ENCODE measurements at places on chromosomes 1 and 21.

DNA sequence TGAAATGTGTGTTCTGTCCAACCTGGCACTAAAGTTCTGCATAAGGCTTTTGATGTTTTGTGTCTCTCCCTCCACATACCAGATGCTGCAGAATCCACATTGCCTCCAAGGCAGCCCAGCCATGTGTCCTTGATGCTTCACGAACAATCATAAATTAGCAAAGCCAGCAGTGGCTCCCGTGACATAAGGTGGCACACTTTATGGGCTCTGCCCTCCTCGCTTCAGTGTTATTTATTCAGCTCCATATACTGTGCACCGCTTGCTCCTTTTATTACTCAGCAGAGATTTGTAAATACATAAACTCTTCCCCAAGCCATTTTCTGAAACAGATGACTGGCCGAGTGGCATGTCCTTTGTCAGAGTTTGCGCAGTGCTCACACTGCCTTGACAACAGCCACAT is 112.8 kb upstream of the SLC35F3 start:
- no peak for DNase-seq

DNA sequence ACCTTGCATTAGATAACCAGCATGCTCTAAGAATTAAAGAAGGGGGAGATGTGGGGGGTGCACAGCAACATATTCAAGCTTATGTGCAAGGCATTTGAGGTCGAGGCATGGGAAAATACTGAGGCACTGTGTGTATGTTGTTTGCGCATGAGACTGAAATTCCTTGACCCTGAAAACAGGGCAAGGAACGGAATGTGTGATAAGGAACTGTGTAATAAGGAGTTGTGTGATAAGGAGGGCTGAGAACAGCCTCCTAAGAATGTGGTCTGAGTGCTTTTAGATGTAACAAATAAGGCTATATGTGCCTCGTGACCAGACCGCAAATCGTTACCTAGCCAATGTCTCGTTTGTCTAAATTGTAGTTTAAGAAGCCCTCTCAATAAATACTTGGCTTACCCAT is 26.5 kb upstream of the ITLN1 start:
- DNase-seq, result no peak

GRCh38 chr1:182309631-182310351 is 81.8 kb downstream of the GLUL start:
- DNase-seq, result no peak

- no peak for DNase-seq
These were observed 1.1 kb downstream of the CRCT1 start for GRCh38 chr1:152515434-152515783.

GRCh38 chr1:196152086-196152485 is 456.2 kb downstream of the KCNT2 start:
- no peak for DNase-seq

- no peak for DNase-seq
These were observed 9.7 kb upstream of the CSRP1 start for GRCh38 chr1:201516511-201517127.

- DNase-seq, result no peak
These were observed 3.3 kb upstream of the CELA2B start for GRCh38 chr1:15472587-15472986.

GRCh38 chr1:20884513-20884912 is 97.4 kb upstream of the HP1BP3 start:
- no peak for DNase-seq

DNA sequence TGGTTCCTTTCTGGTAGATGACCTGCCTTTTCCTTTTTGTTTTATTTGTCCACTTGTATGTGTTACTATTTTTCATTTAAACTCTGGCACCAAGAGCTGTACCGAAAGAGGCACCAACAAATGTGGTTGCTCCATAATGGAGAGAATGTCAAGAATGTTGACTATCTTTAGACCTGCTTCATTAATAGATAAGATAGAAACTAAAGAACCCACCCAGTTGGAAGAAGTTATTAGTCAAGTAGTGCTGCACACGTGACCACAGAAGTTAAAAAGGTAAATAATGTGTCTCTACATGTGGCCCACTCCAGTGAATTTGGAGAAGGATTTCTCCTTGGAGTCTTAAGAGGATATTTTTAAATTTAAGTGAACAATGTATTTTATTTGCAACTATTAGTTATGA is 9.3 kb downstream of the ATP1A1 start:
- no peak for DNase-seq

DNA sequence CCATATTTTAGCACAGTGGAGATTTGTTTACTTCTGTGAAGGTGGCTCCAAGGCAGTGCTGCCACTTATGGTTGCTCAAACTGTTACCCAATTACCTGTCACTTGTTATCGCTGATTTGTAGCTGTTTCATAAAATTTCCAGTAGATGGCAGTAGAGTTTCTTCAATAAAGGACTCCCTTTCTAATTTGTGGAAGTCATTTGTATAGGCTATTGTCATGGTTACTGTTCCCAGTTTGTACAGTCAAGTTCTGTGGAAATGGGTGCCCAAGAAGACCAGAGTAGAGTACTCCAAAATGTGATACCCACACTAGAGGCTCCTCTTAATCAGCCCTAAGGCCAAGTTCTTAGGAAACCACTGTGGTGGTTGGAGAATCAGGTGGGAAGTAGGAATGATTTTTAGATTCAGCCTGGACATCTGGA is 186.1 kb downstream of the CLEC20A start:
- peak; percentile 46 for DNase-seq

DNA sequence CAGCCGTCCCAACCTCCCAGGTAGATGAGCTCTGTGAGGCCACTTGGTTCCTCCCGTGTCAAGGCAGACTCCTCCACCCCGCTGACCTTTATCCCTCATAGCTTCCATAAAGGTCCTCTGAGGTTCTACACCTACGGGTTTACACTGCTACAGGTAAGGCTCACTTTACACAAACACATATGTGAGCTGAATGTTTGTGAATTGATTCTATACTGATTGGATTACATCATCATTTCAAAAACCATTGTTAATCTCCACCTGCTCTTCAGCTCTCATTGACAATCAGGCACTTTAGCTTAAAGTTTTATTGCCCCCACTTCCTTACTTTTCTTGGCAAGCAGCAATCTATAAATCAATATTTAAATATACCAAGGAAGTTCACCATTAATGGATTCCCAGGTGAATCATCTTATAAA is 12.8 kb upstream of the RGS16 start:
- no peak for DNase-seq

DNA sequence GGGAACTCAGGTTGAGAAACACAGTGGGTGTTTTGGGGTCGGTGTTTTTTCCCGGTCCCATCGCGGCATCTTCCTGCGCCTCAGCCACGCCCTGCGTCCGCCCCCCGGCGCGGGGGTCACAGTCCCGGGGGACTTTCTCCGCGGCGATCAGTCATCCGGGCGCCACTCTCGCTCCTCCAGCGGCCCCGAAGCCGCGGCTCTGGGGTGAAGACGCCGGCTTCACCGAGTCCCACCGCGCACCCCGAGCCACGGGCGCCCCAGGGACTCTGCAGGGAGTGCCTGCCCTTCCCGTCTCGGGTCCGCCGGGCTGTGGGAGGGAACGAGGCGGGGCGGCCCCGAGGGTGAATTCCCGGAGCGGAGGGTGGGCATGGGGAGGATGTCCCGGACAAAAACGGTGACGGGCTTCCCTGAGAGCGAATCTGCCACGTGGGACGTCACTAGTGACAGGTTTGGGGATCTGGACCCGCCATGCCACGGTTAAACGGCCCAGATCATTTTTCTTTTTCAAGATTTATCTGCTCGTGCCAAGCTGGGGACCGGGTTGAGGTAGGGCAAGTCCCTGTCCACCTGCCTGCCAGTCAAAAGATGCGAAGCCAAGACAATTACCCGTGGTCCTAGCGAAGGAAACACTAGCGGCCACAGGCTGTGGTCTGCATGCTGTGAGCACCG is 717 bp upstream of the BATF3 start:
- no peak for DNase-seq

DNA sequence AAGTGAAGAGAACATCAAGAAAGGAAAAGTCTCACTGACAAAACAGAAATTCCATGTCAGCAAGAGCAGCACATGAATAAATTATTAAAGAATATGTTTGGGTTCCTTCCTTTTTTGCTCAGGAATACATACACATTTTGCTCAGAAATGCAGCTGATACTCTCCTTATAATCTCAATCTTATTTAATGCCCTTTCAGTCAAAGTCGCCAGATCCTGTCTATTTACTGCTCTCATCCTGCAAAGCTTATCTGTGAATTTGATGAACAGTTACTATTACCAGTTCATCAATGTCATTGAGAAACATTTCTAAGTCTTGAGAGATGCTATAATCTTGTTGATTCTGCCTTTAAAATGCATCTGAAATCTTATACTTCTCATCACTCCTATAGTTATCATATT is 543.1 kb upstream of the ZRANB2 start:
- DNase-seq, result no peak

GRCh38 chr1:109655615-109656519 is at the start of gene GSTM4:
GSTM4 (plus strand) TSS chr1:109656099; CDS start chr1:109656390, 291 bp downstream.
- DNase-seq, result no peak

DNA sequence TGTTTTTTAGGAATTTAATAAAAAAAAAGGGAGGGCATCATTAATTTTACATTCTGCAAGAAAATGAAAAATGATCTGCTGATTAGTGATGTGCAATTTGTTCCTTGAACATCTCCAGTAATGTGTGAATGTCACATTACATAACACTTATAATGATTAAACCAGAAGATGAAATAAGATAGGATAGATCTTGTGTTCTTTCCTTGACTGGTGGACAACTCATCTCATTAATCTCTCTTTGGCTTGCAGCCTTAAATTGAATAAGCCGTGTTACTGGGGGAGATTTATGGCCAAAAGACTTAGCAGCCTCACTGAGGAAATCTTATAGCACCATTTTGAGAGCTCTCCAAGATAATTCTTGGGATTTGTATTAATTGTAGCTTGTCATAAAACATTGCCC is 217.2 kb downstream of the ST6GALNAC3 start:
- DNase-seq, result no peak

DNA sequence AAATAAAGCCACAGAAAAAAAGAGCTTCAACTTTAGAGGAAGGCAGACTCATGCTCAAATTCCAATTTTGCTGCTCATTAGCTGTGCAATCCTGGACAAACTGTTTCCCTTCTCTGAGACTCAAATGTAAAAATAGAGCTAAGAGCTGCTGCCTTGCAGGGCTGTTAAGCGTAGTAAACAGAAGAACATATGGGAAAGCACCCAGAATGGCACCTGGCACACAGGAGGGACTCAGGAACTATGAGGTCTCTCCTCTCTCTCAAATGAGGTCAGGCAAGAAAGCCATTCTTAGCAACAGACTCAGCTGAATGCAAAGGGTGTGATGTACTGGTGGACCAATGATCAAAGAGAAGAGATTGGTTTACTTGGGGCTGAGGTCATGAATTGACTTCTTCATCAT is 61.3 kb downstream of the TRABD2B start:
- DNase-seq, result no peak

GRCh38 chr1:53108646-53109580 is 33.5 kb downstream of the SLC1A7 start:
- DNase-seq, result peak; percentile 82

DNA sequence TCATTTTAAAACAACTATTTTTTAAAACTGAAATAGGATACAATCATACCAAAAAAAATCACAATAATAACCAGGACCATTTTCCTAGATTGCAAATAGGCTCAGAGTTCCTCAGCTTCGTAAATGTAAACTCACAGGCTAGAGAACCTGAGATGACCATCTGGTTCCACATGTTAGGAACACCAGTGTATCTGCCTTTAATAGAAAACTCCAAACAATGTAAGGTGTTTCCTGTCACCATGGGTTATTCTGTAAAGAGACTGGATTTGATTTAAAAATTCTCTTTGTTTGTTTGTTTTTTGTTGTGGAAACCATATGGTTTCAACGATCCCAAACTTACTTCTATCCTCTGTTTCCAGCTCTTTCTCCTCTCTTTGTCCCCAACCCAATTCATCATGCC is 197.5 kb downstream of the ZZZ3 start:
- no peak for DNase-seq

DNA sequence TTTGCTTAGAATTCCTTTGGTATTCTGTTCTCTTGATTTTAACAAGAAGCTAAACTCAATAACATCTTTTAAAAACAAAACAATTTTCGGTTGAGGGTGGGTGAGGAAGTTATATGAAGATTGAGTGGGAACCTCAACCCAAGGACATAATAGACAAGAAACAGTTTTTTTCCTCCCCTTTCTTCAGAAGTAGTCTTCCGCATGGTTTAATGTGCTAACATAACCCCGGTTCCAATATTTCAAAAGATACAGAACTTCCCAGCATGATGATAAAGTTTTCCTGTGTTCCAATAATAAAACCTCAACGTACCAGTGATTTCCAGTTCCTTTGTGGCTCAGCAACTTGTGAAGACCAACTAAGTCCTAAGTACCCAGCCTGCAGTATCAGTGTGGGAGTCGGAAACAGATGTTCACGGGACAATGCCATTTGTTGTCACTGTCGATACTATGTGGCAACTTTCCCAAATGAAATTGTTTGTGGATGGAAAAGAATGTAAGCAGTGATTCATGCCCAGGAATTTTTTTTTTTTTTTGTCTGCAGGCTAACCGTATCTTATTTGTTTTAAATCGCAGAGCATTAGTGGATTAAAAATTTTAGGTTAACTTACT is 48.5 kb downstream of the NR5A2 start:
- peak; percentile 43 for DNase-seq

- no peak for DNase-seq
These were observed 244.5 kb downstream of the NEGR1 start for GRCh38 chr1:72037745-72038343.

- no peak for DNase-seq
These were observed 35.2 kb upstream of the PDE4B start for GRCh38 chr1:65757531-65757930.

DNA sequence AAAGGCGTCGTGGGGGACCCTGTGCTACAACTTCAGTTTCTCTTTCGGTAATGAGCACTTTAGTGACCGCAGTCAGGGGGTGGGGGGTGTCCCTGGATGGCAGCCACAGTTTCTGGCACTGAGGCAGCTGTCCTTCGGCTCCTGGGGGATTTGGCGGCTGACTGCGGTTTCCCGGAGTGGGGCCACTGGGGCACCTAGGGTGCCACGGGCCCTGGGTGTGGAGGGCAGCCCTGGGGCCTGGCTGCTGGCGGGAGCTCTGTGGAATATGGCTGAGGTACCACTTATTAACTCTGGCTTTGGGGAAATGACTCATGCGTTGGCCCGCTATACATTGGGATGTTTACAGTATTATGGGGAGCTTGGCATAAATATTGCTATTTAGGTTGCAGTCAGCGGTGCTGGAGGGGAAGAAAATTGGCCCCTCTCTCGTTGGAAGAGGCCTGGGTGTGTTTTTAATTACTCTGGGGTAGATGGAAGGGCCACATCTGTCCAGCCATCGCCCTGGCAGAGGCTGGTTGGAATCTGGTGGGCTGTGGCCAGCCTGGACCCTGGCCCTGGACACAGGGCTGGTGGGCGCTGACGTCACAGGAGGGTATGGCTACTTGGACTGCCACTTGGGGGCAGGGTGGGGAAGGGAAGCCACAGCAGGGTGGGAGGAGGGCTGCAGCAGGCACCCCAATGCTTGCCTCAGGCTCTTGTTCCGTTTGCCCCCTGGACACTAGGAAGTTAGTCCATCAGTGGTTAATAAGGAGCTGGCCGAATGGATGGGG is 2.0 kb downstream of the EPHB2 start:
- no peak for DNase-seq

DNA sequence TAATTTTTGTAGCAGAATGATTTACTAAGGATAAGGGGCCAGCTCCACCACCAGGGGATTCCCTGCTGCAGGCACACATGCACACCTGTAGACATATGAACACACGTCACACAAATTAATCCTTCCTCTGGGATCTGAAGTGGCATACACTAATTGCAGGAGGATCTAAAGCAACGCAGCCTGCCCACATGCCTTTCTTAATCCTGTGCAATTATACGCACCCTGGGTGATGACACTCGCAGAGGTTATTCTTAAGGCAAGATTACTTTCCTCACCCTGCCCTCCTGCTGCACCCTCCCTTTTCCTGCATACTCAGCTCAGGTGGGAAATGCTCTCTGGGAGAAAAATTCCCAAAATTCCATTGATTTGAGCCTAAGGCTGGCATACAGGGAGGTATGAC is 7.5 kb upstream of the LORICRIN start:
- DNase-seq, result no peak

Measured in BJ (cell line).